Fibroblast of skin of left quadriceps (primary cell): ENCODE measurements at places on chromosomes 2 and 18.

DNA sequence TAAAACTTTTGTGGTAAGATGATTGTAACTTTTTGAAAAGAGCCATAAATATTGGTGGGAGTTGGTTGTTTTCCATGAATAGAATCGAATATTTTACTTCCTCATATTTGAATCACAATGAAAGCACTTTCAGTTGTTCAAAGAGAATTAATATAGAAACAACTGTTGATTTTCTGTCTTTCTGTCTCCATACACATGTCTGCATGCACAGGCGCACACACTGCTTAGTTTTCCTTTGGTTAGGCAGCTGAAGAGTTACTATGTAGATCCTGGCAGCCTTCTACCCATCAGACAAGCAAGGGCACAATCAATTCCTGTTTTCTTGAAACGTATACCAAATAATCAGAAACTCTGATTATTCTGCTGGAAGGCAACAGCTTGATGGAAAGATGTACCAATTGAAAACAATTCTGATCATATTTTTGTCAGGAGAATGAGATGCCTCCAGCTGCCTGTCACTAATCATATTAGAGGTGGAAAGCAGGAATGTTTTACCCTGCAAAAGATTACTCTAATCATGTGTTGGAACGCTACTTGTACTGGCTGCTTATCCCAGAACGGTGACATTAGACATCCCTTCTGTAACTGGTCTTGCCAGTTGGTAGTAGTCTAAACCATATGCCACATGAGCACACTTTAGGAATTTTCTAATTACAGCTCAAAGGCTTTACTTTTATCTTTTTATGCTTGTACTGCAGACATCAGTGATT, 24.0 kb downstream of the SPATS2L start:
- no peak for DNase-seq

GRCh38 chr18:77544792-77545191, 295.1 kb downstream of the GALR1 start:
- DNase-seq: no peak

- no peak for DNase-seq
Observed at GRCh38 chr2:123303731-123304130, 721.4 kb upstream of the CNTNAP5 start.

- DNase-seq: no peak
Observed at GRCh38 chr18:46343931-46344372, 239.8 kb downstream of the HAUS1 start.

- DNase-seq: no peak
Observed at GRCh38 chr2:119372778-119373568, 6.2 kb downstream of the DBI start.

GRCh38 chr2:149729586-149729985, 142.0 kb upstream of the MMADHC start:
- no peak for DNase-seq

DNA sequence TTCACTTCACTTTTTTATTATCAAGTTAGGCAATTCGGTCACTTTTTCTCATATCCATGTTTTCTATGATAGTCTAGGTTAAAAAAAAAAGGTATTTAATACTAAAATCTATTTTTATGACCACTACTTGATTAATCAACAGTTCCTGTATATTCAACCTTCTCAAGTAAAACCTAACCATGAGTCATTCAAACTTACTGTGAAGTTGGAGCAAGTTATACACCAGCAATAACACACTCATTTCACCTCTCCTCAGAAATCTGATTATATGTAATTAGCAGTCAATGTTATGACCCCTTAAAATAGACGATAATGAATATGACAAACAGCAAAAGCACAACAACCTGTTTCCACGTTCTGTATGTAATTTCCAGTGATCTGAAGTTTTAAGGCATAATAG, 35.0 kb upstream of the ADAM17 start:
- DNase-seq: no peak

- no peak for DNase-seq
Observed at GRCh38 chr18:7808992-7809391, 241.9 kb downstream of the PTPRM start.

DNA sequence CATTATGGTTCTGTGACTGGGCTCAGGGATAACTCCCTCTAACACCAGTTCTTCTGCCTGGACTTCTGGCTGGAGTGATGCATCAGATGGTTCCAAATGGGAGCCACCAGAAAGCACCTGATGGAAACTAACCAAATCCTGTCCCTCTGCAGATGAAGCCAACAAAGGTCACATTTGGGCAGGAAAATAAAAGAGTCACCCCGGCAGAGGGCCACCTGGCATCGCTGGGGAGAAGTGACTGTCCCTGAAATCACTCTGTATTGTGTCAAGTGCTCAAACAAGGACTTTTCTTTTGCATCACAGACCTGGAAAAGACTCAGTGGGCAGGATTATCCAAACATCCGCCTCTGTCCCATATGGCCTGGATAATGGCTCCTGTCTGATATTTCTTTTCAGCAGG, 47.5 kb downstream of the DNER start:
- no peak for DNase-seq

GRCh38 chr2:24409700-24410556, 49.6 kb upstream of the ITSN2 start:
- DNase-seq: peak; percentile 31

- DNase-seq: no peak
Observed at GRCh38 chr2:237752761-237753165, 45.8 kb upstream of the RBM44 start.

DNA sequence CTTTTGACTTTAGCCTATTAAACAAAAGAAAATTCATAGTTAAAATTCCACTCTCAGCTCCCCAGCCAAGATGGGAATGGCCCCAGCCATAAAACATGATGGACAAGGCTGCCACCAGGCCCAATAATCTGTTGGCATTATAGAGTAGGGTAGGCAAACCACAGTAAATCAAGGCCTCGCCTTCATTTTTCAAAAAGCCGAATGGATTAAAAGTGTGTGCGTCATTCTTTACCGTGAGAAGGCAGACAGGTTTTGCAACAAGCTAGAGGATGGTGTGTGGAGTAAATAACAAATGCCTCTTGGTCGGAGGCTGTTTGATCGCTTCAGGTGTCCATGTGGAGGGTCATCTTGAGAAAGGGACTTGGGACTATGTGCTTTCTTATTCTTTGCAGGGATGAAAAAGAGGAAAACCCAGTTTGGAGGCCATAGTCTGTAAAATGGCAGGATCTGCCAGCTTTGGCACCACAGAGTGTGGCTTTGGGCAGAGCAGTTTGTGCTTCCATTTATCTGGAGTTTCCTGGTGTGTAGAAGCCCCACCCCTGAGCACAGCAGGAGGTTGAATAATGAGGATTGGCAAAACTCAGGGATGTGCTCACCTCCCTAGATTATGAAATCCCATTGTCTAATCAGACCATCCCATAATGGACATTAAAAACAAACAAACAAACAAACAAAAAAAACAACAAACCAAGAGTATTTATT, 57.1 kb upstream of the ITGB6 start:
- DNase-seq: no peak

DNA sequence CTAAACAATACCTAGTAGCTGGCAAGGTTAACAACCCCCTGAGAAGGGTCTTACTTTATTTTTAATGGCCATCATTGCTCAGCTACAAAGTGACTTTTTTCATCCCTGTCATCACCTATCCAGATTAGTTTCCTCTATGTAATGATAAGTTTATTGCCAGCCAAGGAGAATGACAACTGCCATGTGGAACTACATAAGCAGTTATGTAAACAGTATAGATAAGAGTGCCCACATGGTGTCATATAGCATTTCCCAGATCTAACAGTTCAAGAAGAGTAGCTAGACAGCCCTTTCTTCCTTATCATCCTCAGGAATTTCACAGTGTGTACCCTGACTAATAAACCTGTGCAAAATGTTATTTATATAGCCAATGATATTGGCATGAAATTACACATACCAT, 240.2 kb upstream of the PIK3C3 start:
- no peak for DNase-seq

GRCh38 chr2:152566728-152567069, 150.6 kb downstream of the PRPF40A start:
- DNase-seq: no peak

DNA sequence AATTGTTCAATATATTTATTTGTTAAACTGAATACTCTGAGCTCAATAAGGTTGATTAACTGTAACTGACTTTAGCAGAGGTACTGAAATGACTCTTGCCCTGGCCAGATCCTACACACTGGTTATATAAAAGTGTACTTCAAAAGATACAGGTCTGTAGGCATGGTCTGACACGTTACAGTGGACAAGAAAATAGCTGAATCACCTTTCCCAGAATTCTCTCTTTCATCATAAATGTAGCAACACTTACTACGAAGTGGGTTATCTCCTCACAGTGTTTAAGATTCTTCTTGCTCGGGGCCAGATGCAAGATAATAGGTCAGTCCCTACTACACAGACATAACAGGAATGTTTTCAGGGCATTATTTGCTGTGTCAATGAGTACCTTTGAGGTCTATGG, 107.0 kb upstream of the ZC3H15 start:
- no peak for DNase-seq

- no peak for DNase-seq
Observed at GRCh38 chr2:121197369-121198091, 87.5 kb downstream of the TFCP2L1 start.

GRCh38 chr18:21865043-21865442, 124.5 kb downstream of the MIB1 start:
- DNase-seq: no peak

DNA sequence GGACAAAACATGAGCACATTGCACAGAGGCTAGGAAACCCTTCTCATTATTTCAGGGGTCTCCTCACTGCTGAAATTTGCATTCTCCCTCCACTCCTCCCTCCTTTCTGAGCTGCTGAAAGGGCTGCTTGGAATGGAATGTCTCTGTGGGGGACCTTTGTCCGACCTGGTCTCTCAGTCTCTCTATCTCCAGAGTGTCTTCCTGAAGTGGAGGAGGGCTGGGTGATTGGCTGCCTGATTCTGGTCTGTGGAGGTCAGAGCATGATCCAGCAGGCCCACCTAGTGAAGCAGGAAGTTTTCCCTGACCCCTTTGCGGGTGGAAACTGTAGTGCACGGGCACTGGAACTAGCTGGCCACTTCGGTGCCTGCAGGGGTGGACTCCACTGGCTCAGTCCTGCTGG, 560.5 kb upstream of the HS6ST1 start:
- DNase-seq: no peak

GRCh38 chr18:59377613-59378337, 18.7 kb upstream of the LMAN1 start:
- no peak for DNase-seq

DNA sequence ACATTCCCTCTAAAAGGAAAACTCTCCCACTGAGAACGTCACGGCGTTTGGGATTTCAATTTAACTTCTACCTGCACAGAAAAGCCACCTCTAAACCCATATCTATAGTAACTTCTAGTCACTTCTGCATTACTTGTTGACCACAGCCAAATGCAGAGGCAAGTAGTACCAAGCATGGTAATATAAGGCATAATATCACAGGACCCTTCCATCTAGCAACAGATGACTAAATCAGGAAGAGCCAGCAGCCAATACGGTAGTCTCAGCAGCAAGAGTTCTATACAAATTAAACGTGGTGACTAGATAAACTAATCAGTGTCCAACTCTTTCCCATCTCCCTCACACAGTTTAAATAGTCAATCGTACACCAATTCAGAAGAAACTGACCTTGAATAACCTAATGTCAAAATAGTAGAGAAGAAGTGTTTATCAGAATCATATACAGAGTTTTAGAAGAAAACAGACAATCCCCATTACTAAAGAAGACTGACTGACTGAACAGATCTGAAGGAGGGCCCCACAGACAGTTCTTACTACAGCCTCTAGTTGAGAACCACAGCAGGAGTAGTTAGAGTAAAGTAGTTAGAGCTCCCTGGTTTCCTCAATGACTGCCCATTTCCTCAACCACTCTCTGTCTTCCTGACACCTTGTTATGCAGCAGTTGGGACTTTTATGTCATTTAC, 30.0 kb downstream of the MEMO1 start:
- no peak for DNase-seq

- DNase-seq: no peak
Observed at GRCh38 chr18:58323866-58324762, 280.1 kb downstream of the NEDD4L start.

DNA sequence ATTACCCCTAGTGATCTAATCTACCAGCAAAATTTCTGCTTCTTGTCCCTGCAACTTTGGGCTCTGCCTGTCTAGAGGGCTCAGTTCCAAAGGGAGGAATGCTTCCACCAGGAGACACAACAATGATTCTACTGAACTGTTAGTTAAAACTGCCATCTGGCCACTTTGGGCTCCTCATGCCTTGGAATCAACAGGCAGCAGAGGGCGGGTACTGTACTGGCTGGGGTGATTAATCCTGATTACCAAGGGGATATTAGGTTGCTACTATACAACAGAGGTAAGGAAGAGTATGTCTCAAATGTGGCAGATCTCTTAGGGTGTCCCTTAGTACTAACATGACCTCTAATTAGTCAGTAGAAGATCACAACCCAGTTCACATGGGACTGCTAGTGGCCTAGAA, 21.4 kb downstream of the HADHA start:
- DNase-seq: no peak

- DNase-seq: no peak
Observed at GRCh38 chr2:98932164-98932563, 3.9 kb downstream of the CRACDL start.

DNA sequence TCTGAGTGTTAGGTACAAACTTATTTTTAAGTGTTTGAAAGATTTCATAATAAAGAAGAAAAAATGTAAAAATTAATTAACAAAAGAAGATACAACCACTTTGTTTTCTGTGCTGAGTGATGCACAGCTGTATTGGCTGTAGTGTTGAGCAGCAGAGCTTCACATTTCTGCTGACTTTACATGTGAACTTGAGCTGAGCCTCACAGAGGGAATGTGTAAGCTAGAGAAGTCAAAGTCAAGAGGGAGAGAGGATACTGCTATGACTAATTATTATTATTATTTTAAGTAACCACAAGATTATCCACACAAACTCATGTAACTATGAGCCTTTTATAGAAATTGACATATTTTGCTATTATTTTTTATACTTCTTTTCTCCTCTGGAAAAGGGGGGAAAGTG, 159.1 kb upstream of the ZSWIM2 start:
- no peak for DNase-seq

DNA sequence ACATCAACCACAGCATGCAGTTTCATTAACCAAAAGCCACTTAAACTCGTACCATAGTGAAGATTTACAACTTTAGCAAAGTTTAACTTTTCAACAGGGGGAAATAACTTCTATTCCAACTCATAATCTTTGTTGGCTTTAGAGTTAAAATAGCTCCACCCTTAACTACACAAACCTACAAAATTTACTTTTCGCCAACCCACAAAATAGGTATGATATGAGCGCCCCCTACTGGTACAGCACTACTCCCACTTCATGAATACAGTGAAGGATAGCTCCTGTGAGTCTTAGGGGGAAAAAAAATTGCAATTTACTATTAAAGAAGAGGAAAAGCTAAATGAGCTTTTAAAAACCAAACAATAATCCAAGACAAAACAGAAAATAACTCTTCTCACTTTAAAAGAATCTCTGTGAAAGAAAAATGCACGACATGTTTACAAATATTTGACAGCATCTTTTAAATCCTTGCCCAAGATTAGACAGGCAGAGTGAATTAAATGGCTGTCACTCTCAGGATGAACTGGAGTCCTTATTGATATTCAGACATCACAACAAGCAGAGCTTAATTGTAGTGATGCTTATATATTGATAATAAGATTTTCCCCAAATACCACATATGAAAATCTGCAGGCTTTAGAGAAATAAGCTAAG, 32.2 kb downstream of the TMEFF2 start:
- peak; percentile 67 for DNase-seq

GRCh38 chr2:12261986-12262680, 454.6 kb upstream of the TRIB2 start:
- DNase-seq: no peak
